ENCODE measurements at places on chromosomes 11 and 22.

DNA sequence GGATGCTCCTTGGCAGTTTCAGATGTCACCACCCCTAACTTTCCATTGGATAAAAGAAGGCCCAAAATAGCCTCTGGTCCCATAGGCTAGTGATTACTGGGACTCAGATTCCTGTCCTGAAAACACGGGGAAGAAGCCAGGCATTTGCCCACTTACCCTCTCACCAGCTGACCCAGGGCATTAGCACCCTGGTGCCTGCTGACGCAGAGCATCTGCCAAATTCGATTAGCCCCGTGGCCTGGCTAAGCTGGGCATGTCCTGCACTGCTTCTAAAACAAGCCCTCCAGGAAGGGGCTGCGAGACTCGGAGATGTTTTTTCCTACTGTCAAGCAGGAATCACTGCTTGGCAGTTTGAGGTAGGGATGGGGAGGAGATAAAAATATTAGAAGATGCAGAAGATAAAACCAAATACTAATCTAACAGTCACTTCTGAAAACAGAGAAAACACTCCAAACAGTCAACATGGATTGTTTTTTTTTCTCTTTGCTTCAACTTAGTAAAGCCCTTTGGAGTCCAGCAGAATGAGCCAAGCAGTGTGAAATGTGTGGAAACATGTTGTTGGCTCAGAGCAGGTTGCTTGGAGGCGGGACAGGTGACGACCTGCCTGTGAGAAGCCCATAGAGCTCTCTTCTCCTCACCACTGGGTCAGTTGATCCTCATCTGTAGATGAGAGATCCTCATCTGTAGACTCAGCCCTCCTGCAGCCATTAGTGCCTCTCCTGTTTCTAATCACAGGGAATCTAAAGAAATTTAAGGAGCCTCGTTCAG, 54.0 kb downstream of the BDNF start:
- no peak for DNase-seq

DNA sequence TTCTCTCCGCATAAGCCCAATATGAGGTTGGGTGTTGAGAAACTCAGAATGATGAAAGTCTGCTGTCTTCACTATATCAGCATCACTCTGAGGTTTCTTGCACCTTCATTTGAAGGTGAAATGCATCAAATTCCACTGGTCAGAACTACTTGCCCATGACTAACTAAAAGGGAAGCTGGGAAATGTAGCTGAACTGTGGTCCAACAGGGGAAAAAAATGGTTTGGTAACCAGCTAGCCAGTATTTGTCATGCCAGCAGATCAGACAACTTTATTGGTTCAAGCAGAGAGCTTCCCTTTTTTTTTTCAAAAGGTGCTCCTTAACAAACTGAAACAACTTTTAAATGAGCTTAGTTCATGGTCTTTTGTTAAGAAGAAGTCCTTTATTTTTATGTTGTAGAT, 14.2 kb upstream of the PIK3C2A start:
- DNase-seq = no peak

- no peak for DNase-seq
Observed at GRCh38 chr11:36631774-36632173, 33.7 kb upstream of the RAG2 start.

GRCh38 chr11:8087185-8087584, 6.2 kb downstream of the TUB start:
- no peak for DNase-seq

GRCh38 chr22:47780281-47780875, 1017.9 kb downstream of the TBC1D22A start:
- DNase-seq = no peak

DNA sequence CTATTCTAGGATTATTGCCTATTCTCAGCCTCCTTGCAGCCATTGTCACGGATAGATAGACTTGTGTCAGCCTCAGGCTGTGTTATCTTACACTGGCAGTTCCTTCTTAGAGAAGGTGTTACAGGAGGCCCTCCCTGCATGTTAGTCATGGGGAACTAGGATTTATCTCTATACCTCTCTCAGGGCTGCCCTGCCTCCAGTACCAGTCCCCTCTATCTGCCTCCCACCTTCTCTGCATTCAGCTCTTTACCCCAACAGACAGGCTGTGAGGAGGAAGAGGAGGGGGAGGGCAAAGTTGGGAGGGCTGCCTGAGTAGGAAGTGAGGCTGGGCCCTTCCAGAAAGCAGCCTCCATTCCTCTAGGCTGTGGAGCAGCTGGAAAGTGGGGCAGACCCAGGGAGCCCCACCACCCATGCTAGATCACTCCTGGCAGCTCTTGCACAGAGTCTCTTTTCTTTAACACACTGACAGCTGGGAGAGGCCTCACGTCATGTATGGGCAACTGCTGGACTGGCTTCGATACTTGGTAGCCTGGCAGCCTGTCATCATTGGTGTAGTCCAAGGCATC, 2.9 kb upstream of the IL18BP start:
- DNase-seq = no peak

DNA sequence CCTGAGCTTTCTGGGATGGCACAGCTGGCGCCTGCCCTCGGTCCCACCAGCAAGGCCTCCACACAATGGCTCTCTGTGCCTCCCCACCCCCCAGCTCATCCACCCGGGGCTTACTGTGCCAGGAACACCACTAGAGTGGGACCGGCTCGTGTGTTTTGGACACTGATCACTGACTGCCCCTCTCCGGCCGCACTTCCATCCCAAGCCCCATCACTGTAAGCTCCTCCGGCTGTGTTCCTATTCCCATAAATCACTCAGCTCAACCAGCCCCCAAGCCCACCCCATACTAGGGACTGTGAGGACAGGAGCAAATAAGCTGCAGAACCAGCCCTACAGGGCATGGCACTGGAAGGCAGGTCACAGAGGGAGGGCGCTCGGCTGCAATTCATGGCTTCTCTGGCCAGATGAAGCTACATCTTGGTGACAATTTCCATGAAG, 7.3 kb downstream of the APBB1 start:
- DNase-seq = no peak

DNA sequence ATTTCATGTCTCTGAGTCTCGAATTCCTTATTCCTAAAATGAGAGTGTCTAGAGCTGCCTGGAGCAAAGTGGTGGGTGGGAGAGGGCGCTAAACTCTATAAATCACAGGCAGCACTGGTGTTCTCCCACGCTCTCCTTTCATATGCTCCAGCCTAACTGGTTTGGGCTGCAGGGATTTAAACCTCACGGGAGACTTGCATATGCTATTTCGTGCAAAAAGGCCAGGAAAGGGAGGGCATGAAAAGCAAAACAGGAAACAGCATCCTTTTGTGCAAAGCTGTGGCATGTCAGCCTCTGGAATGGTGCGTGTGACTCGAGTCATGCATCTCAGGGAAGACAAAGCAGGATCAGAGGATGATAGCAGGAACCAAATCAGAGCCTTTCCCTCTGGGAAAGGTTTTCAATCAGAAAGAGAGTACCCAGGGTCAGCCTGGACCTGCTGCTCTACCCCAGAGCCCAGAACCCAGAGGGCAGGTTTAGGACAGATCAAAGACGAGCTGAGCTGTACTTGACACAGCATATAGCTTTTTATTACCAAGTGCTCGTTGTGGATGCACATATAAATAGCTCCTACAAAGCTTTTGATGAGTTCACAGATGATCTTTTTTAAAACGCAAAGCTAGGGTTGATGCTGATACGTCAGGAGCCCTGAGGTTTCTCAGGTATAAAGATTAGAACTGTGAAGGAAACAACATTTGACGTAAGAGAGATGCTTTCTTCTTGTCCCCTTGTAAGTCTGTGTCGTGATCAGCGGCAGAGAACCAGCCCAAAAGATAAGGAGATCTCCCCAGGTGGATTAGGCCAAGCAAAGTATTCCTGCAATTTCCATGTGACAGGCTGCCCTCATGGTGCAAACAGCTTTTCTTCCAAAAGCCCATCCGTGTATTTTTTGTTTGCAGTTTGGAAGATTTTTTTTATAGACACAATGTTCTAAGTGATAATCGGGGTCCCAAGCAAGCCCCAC, 46.2 kb upstream of the YWHAH start:
- no peak for DNase-seq

DNA sequence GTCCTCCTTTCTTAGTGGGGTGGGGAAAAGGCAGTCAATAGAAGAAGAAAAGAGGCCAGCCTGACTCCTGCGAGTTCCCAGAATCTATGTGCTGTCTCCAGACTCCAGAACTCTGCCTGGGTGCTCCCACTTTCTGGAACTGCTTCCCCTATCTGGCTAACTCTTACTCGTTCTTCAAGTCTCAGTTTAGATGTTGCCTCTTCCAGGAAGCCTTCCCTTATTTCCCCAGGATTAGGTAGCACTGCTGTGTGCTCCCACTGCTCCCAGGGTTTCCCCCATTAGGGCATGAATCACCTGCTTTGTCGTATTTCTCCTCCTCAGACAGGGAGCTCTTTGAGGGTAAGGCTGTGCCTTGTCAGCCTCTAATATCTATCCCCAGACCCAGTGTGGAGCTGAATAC, 17.5 kb upstream of the SYT7 start:
- DNase-seq = no peak

- no peak for DNase-seq
Observed at GRCh38 chr22:25655371-25655935, 86.5 kb upstream of the MYO18B start.

DNA sequence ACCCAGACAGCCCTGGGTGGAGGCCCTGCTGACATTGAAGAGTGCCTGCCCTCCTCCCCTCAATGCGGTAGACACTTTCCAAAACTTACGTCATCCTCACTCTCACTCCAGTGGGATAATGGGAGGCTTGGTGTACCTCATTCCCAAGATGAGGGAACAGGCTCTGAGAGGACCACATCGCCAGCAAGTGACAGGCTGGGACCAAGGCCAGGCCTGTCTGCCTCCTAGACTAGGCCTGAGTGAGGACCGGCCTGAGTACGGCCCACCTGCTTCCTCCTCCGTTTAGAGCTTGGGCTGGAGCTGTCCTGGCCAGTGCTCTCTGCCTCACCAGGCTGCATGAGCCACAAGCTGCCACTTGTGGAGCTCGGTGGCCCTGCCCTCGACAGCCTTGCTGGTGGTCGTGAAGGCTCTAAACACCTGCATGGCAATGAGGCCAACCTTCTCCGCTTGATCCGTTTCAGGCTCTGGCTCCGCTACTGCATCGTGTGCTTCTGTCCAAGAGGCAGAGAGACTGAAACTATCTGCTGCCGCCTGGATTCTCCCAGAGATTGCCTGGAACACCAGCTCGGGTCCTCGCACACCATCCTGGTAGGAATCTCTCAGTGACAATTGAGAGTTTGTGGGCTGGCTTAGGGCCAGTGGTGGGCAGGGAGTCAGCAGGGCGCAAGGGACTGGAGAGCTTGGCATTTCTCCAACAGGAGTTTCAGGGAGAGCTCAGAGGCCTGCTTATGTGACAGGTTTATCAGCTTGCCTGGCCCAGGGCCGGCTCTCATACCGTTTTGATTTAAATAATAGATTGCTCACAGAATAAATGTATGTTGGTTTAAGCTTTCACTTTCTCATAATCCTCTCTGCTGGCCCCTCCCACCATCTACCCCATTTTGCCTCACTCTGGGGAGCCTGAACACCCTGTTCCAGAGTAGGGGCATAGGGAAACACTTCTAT, 9.4 kb downstream of the LRRC75B start:
- no peak for DNase-seq

GRCh38 chr11:122202951-122203456, 87.0 kb upstream of the BLID start:
- peak; percentile 11 for DNase-seq

DNA sequence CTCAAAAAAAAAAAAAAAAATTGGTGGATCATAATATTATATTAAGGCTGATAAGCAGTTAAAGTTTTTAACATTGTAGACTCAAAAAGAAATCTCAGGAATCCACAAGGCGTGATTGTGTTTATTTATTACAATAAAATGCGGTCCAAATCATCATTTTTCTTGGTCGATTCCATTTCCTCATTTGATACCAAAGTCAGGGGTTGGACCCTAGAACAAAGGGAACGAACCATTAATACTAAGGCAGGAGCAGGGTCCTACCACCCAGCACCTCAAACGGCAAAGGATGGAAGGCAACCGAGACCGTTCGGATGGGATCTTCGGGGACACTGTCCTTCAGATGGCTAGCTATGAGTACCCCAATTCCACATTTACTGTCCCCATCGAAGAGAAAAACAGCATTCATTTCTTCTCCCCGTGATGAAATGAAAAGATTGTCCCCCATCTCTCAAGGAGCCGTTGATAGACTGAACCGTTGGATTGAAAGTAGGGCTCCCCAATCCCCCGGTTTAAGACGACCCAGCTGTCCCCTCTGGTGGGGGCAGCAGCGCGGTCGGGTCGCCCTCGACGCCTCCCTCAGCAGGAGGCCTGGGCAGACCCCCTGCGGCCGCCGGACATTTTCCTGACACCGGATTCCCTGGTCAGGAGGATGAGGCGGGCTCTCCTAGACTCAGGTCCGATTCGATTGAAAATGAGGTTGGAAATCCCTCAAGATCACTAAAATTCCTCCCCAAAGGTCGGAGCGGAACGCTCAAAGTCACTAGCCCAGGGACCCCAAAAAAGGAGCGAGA, 607 bp downstream of the DMC1 start:
- no peak for DNase-seq

GRCh38 chr11:126892756-126893155, 107.8 kb downstream of the KIRREL3 start:
- no peak for DNase-seq

DNA sequence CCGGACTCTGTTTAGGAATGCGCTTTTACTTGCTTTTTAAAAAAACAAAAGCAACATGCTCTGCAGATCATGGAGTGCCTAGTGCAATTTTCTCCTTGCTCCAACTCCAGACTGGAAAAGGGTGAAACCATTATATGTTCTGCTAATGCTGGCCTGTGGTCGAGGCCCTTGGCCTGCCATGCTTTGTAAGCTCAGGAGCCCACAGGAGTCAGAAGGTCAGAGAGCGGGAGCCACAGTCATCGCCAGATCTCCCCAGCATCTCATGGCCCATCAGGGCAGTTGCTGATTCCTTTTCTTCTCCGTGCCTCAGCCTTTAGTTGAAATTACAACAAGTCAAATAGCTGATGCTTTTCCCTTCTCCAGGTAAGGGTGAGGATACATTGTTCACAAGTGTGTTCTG, 80.3 kb downstream of the DDIAS start:
- DNase-seq = no peak

DNA sequence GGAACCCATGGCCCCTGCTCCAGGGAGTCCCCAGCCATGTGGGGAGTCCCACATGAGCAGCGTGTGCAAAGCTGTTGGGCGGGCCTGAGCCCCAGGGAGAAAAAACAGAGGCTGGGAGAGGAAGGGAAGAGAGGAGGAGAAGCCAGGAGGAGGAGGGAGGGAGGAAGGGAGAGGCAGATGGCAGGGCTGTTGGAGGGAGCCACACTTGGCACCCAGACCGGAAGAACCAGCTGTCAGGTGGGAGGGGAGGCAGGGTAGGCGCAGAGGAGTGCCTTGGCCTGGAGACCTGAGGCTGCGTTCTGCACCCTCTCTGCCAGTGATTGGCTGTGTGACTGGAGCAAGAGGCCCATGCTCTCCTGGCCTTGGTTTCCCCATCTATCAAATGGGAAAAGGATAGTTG, 6.7 kb downstream of the SYNGR1 start:
- DNase-seq = no peak

GRCh38 chr11:113193016-113193415, 121.4 kb upstream of the TTC12 start:
- no peak for DNase-seq

GRCh38 chr11:122097419-122098001, 18.5 kb downstream of the BLID start:
- no peak for DNase-seq

DNA sequence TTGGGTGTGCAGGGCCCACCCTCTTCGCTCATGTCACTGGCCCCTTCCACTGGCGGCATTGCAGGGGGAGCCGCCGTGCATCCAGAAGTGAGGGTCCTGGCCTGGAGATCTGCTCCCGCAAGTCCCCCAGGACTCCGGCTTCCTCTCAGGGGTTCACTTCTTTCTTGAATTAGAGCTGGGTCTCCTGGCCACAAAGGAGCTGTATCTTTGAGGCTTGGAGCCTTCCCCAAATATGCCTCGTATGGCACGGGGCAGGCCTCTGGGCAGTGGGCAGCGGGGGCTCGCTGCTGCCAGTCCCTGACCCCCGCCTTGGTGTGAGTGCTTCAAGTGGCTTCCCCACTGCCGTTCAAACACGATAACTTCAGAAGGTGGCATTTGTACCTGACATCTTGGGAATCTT, 7.4 kb upstream of the IFITM3 start:
- DNase-seq = no peak
